ENCODE measurements at places on chromosomes 11 and 22.

DNA sequence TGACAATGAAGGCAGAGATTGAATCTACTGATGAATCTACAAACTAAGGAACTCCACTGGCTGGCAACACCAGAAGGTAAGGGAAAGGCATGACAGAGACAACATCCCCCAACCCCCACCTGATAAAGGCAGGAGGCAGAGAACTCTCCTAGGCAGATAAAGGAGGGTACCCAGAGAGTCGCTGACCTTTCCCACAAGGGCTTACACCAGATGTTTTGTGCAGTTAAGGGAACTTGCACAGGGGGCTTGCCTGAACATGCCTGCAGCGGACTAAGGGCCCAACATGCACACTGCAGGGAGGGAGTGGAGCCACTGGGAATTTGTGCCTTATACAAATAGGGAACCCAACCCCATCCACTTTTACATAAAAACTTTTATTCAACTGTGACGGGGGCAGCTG is 1996.9 kb upstream of the RAG2 start:
- DNase-seq: no peak

- no peak for DNase-seq
Measured at GRCh38 chr22:44190381-44190976, 9.8 kb downstream of the PARVG start.

DNA sequence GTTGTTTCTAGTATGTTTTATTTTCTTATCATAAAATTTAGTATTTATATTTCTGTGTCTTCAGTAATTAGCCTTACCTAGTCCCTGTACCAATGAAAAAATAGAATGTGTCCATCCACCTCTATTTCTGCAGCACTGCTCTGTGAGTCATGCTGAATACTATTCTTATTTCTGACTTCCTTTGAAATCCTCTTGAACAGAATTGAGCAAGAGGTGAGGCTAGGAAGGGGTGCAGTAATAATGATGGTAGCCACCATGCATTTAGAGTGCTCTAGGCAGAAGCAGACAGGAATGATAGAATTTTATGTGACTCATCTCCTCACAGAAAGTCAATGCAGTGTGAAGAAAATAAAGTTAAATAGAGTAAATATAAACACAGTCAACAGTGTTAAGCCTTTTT is 60.0 kb downstream of the OR10A6 start:
- DNase-seq: no peak

DNA sequence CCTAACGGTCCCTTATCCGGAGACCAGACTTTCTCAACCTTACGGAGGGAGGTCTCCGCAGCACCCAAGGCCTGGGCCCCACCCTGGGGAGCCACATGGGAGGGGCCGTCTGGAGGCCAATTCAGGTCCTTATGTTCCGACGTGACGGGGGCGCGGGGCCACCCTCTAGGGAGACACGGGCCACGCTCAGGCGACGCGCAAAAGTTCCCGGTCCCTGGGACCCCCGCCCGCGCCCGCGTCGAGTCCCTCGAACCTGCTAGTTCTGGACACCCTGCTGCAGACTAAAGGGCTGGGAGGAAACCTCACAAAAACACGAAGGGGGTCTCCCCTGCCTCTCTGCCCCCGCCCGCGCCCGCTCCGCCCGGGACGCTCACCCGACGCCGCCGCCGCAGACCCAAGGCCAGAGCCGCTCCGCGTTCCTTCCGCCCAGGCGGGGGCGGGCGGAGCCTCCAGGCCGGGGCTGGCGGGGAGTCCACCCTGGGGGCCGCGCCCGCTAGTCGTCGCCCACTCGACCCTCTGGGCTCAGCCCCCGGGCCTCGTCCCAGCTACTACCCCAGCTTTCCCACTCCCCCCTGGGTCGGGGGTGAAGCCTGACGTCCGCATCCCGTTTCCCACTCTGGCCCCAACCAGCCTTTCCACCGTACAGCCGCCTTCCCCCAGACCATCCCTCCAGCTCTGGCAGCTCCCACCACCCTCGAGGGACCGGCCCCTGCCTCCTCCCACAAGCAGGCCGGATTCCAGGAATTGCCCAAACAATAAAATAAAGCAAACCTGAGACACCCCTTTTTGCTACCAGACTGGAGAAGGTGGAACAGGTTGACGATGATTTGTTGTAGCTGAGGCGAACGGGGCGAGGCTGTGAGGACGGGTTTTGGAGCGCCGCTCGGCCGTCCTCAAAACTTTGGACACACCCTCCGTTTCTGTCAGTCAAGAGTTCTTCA is 2.7 kb downstream of the RNH1 start:
- DNase-seq: no peak

- DNase-seq: no peak
Measured at GRCh38 chr11:76734456-76735420, 48.4 kb upstream of the TSKU start.

DNA sequence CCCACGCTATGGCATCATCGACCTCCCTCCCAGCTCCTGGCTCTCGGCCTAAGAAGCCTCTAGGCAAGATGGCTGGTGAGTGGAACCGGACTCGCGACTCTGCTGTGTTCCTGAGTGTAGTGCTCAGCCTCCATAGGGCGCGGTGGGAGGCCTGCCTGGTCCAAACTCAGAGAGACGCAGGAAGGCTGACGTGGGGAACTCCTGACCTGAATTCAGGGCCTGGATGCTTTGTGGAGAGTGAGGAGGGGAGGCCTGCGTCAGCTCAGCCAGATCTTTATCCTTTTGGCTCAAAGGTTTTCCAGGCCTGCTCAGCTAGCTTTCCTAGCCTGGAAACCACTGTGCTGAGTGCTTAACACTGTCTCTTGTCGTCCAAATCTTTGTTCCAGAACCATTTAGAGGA is 8.0 kb downstream of the TIRAP start:
- DNase-seq: no peak

DNA sequence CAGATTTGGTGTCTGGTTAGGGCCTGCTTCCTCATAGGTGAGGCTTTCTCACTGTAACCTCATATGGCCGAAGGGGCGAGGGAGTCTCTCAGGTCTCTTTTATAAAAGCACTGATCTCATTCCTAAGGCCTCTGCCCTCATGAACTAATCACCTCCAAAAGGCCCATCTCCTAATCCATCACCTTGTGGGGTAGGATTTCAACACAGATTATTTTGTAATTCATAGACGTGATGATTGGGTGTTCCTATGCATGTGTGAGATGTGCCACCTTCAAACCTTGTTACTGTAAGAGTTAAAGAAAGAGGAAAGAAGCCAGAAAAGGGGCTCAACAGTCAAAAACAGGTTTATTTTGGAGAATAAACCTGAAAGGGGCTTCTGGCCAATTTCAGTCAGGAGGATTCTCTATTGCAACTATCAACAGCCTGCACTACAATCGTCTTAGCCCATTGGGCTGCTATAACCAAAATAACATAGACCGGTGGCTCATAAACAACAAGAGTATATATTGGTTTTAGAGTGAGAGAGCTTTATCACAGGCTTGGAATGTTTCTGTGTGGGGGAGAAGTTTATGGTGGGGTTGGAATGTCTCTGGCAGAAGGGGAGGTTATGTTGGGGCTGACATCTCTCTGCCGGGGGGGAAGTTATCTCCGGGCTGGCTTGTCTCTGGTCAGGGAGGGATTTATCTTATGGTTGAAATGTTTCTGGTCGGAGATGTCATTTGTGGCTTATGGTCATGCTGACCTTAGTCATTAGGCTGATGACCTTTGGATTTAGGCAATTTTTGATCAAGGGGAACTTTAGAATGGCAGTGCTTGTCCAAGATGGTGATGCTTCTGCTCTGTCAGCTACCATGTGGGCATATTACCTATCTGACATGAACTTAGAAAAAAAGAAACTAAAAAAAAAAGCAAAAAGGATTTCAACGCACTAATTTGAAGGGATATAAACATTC is 35.1 kb downstream of the CSF2RB start:
- no peak for DNase-seq

- DNase-seq: no peak
Measured at GRCh38 chr22:47299211-47299862, 536.9 kb downstream of the TBC1D22A start.

DNA sequence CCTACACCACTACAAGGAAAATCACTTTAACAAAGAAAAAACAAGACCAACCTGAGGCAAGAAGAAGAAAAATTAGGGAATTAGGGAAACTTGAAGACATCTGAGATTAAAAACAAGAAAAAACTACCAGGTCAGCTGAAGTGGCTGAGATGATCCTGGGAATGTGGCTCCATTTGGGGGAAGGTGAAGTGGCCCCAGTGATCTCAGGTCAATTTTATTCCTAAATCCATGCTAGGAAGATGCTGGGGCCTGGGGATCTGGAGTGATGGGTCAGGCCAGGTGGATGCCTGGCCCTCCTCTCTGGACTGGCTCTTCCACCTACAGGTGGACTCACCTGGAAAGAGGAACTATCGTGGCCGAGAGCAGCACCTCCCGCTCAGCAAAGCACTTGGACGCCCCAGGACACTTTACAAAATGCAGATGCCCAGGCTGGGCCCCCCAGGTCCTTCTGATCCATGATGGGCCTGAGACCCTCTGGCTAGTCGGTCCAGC is 6.7 kb downstream of the TOP3B start:
- DNase-seq: no peak

DNA sequence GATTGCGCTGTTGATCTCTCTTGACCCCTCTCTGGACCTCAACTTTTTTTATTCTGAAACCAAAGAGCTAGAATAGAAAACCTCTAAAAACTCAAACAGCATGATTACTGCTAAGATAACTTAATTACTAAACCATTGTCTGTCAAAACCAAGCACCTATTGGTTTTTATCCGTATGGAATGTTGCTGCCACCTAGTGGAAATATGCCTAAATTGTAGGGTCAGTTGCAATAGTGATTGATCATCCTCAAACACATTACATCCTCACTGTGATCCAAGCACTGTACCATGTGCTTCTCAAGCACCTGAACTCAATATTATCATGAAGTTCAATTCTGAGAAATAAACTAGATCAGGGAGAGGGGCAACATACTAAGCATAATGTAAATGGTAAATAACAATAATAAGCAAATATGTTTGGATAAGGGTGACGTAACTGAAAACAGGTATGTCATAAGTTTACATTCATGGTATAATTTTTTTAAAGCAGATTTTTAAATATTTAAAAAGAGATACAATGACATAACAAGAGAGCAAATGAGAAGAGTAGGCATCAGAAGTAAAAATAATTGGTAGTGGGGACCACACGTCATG is 3.8 kb upstream of the OR5A2 start:
- no peak for DNase-seq

GRCh38 chr11:3046641-3047040 is 10.6 kb downstream of the CARS1 start:
- DNase-seq: no peak

- DNase-seq: no peak
Measured at GRCh38 chr11:45259592-45259991, 26.5 kb downstream of the SYT13 start.

- DNase-seq: no peak
Measured at GRCh38 chr11:70477609-70478008, 79.3 kb downstream of the CTTN start.

GRCh38 chr22:40009292-40009774 is 14.6 kb downstream of the FAM83F start:
- DNase-seq: no peak

DNA sequence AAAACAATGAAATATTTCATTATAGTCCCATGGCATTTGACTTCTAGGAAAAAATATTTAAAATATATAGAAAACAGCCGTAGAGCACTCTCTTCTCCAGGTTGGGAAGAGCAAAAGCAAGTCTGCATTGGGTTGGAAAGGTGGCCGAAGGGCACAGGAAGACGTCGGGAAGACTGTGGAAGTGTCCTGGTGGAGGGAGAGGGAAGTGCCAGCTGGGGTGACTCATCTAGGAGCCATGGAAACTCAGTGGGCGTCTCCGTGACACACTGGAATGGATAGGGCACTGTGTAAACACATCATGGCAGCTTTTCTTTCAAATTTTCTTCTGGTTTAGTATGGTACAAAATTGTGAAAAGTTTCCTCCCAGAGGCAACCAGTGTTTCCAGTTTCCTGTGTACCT is 12.7 kb downstream of the GTPBP1 start:
- no peak for DNase-seq

DNA sequence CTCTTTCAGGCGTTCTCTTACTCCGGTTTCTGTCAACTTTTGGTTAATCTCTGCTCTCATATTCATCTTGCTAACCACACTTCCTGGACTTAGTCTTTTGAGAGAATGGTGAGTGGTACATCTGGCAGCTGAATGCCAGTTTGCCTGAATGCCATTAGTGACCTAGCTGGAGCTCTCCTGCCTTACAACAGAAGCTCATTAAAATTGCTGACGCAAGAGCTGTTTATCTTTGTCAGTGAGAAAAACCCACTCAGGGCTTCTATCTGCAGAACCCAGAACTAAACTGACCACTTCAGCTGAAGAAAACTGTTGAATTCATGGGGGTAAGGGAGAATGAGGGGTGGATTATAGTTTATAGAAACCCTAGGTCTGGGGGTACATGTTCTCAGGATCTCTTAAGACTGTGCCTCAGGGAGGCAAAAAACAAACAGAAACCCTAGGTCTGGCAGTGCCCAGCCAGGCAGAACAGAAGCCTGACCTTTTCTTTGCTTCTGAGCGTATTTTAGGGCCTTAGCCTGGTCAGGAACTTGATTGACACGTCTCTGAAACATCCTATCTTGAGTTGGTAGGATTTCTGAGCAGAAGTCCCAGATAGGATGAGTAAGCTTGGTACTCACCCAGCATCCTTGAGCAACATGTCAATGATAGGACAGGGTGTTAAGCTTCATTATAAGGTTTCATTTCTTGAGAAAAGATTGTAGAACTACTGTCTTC is 52.8 kb upstream of the YWHAH start:
- DNase-seq: no peak

- DNase-seq: no peak
Measured at GRCh38 chr11:123570939-123571580, 83.4 kb downstream of the SCN3B start.

DNA sequence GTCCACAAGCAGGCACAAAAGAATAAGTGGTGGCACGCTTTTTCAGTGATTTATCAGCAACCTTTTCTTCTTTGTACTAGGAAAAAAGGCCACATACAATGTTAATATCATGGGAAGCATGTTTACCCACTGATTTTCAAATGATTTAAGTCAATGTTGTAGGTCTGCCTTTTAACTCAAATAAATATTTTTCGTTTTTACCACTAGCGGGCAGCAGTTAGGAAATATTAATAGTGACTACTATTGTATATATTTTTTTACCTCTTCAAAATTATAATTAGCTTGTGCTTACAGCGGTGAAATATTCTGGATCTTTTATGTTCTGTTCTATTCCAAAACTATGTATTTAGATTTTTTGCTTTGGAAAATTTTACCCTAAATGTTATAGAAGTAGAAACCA is 6.4 kb upstream of the SLC17A6 start:
- DNase-seq: no peak

DNA sequence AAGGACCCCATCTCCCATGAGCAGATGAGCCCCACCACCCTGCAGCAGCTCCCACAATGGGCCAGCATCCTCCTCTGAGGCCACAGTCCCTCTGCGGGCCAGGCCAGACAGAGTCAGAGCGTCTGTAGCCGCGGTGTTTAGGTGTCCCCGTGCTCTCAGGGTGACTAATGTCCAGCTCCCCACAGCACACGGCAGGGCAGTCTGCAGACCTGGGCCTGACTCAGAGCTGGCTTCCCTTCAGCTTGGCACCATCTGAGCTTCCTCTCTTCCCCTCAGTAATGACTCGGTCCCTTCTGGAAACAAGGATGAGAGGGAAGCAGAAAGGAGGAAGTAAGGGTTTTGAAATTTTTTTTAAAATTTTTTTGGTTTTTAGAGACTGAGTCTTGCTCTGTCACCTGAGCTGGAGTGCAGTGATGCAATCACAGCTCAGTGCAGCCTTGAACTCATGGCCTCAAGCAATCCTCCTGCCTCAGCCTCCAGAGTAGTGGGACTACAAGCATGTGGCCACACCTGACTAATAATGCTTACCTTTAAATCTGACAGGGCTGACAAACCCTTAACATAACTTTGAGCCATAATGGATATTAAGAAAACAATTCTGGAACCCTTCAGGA is 28.5 kb downstream of the LRRC74B start:
- DNase-seq: no peak

GRCh38 chr11:12430351-12430750 is 53.0 kb downstream of the PARVA start:
- no peak for DNase-seq

All from stimulated activated CD8-positive, alpha-beta memory T cell treated with anti-CD3 and anti-CD28 coated beads, Interleukin-7, amount 100 ng/mL, for 1 hour (primary cell).